ENCODE measurements at places on chromosomes 5 and 9.

- DNase-seq = no peak
Observed at GRCh38 chr5:178383919-178384815, 151.6 kb upstream of the PHYKPL start.

GRCh38 chr9:126401107-126401506 lies 74.5 kb downstream of the MVB12B start:
- DNase-seq = no peak

DNA sequence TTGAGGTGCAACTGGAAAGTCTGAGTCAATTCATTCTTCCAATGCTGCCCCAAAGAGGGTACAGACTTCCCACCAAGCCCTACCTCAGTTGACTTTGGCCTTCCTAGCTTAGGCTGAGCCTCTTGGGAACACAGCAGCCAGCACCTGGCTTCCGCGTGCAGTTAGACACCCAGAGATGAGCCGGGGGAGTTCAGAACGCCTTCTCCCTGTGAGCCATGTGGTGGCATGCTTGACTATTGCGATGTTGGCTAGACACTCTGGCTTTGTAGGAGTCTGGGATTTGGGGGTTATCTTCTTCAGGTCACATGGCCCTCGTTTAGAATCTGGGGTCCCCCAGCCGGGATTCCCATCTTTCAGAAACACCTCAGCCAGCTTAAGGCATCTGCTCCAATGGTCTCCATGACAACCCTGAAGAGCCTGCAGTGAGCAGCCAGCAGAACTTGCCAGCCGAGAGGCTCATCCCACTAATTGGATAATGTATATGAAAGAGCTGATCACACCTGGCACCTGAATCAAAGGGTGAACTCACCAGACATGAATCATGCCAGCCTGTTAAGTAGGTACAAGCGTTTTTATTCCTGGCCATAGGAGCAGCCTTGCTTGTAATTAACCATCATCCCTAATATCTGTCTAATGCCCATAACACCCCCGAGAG lies 167.5 kb downstream of the SYK start:
- no peak for DNase-seq

- DNase-seq = no peak
Observed at GRCh38 chr9:130377612-130378011, 67.1 kb upstream of the ASS1 start.

DNA sequence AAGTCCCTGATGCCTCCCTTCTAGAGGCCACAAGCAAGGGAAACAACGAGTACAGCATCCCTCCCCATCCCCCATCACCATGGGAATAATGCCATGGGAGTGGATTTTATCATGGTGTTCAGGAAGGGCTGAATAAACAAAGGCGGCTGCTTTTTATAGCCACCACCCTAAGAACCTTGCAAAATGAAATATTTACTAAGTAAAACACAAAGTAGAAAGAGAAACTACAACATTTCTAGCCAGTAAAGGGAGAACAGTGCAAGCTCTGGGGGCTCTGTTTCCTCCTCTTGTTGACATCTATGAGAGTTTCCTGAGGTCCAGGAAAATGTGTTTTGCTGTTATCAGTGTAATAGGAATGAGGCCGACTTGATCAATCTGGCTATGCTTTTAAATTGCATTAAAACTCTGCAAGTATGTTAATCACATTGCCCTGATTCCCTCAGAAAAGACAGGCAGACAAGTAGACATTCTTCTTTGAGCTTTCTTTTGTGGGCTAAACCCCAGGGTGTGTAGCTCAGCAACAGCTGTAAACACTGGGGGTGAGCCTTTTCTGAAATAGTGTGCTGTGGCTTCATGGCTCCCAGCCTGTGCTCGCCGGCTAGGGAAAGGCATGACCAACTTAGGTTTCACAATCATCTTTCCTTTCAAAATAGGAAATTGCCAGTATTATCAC lies 31.1 kb downstream of the SV2C start:
- no peak for DNase-seq

GRCh38 chr5:141359790-141360426 lies at the start of gene PCDHGB2:
TSS of gene PCDHGB2 (plus strand) at chr5:141359994. CDS start at chr5:141360136, 142 bp downstream.
- DNase-seq = no peak

DNA sequence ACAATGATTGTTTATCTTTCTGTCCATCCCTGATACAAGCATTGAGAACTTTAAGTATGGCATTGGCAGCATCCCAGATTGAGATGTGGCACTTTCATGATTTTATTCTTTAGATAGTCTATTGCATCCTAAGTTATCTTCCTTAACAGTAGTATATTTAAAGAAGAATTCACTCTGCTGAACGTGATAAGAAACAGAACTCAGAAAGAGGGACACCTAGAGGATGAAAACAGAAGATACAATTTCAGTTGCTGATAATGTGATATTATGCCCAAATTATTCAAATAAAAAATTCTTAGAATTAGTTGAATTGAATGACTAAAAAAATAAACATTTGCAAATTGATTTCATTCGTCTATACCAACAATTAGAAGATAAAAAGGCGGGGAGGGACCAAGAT lies 218.1 kb upstream of the DMRTA1 start:
- DNase-seq = no peak

DNA sequence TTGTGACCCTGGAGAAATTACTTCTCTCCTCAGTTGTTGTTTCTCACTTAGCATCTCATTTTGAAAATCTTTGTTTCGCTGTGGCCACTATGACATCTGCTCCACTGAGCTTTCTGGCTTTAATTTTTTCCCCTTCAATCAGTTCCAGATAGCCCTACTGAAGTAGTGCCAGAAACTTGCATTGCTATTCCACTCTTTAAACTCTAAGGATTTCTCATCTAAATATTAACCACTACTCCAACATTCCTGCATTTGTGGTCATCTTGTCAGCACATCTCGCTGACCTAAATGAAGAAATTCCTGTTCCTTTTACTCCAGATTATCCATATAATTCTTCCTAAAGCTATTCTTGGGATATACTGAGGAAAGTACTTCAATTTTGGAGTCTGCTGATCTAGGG lies 15.3 kb upstream of the NOL6 start:
- no peak for DNase-seq

GRCh38 chr9:108047264-108047663 lies 557.7 kb upstream of the KLF4 start:
- no peak for DNase-seq

DNA sequence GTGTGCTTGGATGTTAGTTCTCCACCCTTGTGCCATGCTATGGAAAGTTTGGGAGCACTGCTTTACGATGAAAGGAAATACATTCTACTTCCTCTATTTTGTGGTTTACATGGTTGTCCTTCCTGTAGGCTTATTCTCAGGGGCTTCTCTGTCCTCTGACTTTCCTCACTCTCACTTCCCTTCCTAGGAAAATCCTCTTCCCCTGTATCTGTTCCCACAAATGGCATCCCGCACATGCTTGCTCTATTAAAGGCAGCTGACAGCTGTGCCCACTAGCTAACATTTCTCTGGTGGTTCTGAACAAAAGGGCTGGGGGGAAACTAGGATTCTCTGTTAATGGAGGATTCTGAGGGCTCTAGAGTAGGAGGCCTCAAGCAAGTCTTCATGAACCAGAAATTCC lies 52.4 kb downstream of the FAM170A start:
- DNase-seq = no peak

DNA sequence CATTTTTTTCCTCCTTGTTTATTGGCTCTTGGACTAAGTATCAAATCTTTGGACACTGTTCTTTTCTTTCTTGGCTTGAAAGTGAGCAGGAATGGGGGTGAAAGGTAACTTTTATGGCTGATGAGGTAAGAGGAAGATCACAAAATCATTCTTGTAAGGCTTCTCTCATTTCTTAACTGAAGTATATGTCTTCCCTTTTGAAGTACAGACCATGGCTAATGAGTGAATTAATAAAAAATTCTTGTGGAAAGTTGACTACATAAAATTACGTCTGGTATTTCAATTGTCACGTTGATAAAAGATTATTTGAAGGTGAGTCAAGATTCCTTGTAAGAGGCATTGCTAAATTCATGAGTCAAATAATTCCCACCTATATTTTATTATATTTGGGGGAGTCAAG lies 25.1 kb downstream of the VCAN start:
- DNase-seq = no peak

- DNase-seq = no peak
Observed at GRCh38 chr5:5025098-5025773, 114.9 kb upstream of the ADAMTS16 start.

GRCh38 chr5:170923910-170924620 lies 62.2 kb downstream of the RANBP17 start:
- no peak for DNase-seq

DNA sequence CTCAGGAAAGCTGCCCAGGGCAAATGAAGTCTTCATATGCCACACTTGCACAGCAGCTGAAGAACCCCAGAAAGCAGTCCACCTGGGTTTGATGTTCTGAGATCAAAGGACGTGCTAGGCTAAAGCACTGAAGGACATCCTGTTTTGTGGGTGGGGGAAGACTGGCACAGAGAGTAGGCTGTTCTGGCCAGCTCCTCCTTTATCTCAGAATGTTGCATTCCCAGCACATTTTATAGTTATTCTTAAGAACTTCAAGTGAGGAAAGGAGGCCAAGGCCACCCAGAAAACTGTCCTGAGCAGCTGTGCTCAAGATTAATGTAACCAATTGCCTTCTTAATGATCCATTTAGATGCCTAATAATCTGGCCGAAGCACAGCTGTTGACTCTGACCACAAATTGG lies 10.9 kb downstream of the SHOC1 start:
- DNase-seq = no peak

DNA sequence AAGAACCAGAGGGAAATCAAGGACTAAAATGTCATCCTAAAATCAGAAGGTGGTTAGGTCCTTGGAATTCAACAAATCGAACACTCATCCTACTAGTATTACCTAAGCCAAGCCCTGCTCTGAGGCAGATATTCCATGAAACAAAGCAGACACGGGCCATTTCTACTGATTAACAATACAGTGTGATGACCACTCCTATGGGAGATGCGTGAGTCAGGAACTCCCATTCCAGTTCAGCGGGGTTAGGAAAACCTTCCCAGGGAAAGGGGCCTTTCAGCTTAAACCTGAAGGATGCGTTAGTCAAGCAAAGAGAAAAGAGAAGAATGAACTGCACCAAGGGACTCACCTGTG lies 117.8 kb upstream of the LHFPL2 start:
- no peak for DNase-seq

GRCh38 chr5:176985516-176985915 lies 21.1 kb downstream of the UIMC1 start:
- no peak for DNase-seq

- no peak for DNase-seq
Observed at GRCh38 chr5:8327016-8327415, 458.1 kb downstream of the MTRR start.

GRCh38 chr5:28880936-28881335 lies 1842.5 kb upstream of the CDH9 start:
- DNase-seq = no peak

- DNase-seq = no peak
Observed at GRCh38 chr5:175351126-175351525, 92.9 kb downstream of the DRD1 start.

DNA sequence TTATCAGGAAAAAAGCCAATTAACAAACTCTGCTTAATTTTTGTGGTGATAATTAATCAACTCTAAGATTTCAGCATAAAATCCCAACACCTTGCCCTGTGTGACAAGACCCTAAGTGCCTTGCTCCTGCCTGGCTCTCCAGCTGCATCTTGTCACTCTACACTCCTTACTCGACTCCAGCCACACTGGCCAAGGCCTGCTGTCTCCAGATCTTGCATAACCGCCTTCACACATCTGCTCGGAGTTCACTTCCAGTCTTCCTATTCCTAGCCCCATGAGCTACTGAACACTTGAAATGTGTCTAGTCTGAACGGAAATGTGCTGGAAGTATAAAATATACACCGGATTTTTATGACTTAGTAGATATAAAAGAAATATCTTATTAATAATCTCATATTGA lies 259.6 kb downstream of the EPB41L4A start:
- DNase-seq = no peak

- DNase-seq = no peak
Observed at GRCh38 chr5:53041071-53041692, 52.0 kb downstream of the ITGA2 start.

DNA sequence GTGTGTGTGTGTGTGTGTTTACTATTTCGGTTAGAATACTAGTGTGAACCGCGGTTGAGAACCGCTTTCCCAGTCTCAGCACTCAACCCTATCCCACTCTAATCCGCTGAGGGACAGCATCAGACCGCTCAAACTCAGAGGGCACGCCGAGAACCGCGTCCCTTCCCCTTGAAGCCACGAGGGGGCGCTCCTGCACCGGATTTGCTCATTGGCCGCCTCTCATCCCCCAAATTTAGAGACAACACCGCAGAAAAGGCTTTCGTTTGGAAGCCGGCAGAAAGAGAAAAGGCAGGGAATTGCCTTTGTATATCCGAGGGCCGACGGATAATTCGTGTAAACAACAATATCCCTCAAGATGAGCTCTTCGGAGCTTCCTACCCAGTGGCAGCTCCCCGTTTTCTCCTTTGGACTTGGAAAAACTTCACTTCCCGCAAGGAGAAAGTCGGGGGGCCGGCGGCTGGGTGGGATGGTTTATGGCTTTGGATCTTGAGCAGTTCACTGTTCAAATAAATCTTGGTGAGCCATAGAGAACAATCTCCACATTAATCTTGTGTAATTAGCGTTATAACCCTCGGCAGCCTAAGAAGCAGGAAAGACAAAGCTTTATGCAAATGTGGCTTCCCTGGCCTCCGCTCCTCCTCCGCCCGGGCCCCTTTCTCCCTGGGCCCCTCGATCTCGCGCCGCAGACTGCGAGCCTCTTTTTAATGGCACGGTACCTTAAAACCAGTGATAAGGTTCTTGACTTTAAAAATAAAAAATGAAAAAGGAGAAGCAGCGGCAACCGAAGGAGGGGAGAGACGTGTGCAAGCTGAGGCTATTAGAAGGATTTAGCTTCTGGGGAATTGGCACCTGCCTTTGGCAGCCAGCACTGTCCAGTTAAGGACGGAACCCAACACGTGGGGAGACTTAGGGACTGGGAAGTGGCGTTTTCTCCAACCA lies 296.8 kb downstream of the PARP8 start:
- peak; percentile 61 for DNase-seq

DNA sequence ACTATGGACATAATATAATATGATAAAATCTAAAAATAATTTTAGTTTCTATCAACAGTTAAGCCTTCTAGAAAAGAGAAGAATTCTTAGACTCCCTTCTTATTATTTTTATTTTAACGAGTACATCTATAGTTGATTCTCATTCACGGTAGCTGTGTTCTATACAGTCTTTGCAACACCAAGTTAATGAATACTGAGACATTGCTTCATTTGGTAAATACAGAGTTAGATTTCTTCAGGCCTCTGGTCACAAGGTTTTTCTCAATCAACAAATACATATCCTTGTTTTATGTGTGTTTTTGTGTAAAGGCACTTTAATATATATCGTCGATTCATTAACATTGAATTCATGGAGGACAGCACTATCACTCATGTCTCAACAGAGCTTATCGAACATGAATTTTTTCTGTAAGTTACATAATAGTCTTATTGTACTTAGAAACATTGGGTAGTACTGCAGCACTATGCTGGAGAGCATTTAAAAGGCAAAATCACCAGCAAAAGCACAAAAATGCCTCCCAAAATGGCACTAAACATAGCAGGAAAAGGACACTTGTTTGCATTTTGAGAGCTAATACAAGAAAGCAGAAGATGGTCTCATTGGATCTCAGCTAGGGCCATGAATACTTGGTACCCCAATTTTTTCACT lies 239.0 kb downstream of the FGF10 start:
- DNase-seq = no peak

Data from stimulated activated effector memory CD8-positive, alpha-beta T cell treated with anti-CD3 and anti-CD28 coated beads, Interleukin-12 subunit alpha, Interleukin-12 subunit beta, amount 100 ng/mL, for 72 hours (primary cell).